ENCODE measurements at places on chromosomes 7 and 10.

DNA sequence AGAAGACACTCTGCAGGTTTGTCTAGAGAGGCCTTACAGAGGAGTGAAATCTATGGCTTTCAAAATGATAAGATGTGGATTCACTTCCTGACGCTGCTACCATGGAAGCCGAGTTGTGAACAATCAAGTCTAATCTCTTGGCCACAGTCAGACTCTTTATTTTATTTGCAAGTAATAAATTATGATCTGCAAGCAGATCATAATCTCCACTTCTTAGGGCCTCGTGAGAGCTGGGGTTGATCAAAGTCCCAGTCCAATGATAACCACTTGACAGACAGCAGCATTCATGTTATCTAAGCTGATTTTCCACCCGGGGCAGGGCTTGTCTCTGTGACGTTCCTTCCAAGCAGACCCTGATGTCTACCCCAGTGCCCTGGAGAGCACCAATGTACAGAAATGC, 776.4 kb upstream of the AUTS2 start:
- DNase-seq: no peak

GRCh38 chr7:26865094-26865388, 651 bp upstream of the SKAP2 start:
- DNase-seq: no peak

GRCh38 chr7:47390914-47391313, 191.0 kb downstream of the TNS3 start:
- no peak for DNase-seq

GRCh38 chr10:110336111-110336721, 31.5 kb upstream of the SMNDC1 start:
- no peak for DNase-seq

- DNase-seq: no peak
Observed at GRCh38 chr10:70917226-70917625, 28.9 kb upstream of the PCBD1 start.

- DNase-seq: no peak
Observed at GRCh38 chr7:141456298-141456697, 94.9 kb upstream of the AGK start.

DNA sequence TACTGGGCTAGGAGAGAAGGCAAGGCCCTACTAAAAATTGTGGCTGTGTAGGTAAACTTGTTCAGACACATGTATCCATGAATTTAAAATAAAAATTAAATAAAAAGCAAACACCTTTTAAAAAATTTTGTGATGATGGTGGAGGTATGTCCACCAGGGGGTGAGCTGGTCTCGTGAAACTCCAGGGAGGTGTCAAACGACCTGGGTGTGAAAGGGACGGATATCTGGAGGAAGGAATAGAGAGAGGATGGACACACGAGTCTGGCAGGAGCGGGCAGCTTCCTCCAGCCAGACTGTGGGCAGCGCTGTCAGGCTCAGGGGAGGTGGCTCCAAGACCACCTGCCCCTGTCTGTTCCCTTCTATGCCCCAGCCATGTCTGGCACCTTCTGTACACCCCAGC, 34.8 kb upstream of the DMBT1 start:
- DNase-seq: no peak

DNA sequence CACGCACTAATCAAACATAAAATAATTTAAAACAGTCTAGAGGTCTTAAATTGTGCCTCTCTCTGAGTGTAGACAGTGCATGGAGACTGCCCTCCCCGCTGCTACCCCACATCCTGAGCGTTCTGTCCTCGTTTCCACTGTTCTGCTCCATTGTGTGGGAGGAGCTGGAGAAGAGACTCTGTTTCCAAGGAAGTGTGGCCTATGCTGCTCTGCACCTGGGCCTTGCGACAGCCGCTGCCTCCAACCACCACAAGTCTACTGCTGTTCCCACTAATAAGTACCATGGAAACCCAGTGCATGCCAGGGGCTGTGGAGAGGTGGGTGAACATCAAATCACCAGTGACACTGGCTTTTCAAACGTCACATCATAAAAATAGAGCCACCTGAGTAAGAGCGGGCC, 19.6 kb downstream of the NRG3 start:
- no peak for DNase-seq

DNA sequence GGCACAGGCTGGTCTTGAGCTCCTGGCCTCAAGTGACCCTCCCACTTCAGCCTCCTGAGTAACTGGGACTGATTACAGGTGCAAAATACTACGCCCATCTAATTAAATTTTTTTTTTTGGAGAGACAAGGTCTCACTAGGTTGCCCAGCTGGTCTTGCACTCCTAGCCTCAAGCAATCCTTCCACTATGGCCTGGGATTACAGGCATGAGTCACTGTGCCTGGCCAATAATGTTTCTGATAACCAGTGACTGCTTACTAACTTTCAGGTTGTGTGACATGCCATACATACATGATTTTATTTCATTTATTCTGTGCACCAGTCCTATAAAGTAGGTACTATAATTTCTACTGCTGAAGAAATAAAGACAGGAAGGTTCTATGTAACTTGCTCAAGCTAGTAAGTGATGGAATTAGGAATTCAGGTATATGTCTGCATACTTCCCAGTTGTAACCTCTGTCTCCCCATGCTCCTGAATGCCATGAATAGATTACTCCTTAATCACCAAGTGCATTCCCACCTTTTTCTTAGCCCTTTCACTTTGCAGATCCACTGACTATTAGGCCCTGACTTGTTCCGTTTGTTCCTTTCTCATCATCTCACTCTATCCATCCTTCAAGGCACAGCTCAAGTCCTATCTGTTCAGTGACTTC, 28.1 kb downstream of the MCU start:
- DNase-seq: no peak

Measured in stimulated activated CD4-positive, alpha-beta T cell treated with anti-CD3 and anti-CD28 coated beads, Interleukin-1b, Interleukin-23, amount 100 ng/mL, for 1 hour (primary cell).